ENCODE measurements at places on chromosomes 16 and 17.
A peak's percentile ranks its signal among the peaks of the same experiment; 100 is the strongest.

DNA sequence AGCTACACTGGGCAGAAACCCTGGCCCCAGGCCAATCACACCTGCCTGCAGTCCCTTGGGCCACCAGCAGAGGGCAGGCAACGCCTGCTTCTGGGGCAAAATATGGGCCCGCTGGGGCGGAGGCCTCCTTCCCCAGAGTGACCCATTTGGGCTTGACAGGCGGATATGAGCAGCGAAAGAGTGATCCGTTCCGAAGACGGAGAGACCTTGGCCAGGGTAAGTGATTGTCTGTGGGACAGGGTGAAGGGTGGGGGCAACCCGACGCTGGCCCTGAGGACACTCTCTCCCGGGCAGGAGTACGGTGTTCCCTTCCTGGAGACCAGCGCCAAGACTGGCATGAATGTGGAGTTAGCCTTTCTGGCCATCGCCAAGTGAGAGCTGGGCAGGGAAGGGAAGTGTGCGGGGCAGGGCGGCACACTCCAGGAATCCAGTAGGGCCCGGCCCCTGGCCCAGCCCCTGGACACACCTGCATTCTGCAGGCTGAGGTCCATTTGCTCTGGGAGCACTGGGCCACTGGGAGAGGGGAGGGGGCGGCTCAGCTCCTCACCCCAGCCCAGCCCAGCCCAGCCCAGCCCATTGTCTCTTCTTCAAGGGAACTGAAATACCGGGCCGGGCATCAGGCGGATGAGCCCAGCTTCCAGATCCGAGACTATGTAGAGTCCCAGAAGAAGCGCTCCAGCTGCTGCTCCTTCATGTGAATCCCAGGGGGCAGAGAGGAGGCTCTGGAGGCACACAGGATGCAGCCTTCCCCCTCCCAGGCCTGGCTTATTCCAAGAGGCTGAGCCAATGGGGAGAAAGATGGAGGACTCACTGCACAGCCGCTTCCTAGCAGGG, 3.5 kb upstream of the NHERF1 start:
- DNase-seq = peak; percentile 86

- DNase-seq = peak; percentile 25
These were observed 34.0 kb downstream of the HS3ST3B1 start for GRCh38 chr17:14334919-14335318.

DNA sequence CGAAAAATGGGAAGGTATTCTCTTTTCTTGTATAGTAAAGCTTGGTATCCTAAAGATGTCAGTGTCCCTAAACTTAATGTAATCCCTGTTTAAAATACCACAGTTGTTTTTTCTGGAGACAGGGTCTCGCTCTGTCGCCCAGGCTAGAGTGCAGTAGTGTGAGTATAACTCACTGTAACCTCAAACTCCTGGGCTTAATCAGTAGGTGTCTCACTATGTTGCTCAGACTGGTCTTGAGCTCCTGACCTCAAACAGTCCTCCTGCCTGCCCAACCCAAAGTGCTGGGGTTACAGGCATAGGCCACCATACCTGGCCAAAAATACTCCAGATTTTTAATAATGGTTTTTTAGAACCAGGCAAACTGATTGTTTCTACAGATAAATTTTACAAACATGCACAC, 8.2 kb downstream of the DCAF7 start:
- DNase-seq = no peak

GRCh38 chr17:42547001-42547461, 5.7 kb upstream of the HSD17B1 start:
- no peak for DNase-seq

GRCh38 chr17:40303009-40303657, 5.8 kb upstream of the RARA start:
- peak; percentile 77 for DNase-seq

DNA sequence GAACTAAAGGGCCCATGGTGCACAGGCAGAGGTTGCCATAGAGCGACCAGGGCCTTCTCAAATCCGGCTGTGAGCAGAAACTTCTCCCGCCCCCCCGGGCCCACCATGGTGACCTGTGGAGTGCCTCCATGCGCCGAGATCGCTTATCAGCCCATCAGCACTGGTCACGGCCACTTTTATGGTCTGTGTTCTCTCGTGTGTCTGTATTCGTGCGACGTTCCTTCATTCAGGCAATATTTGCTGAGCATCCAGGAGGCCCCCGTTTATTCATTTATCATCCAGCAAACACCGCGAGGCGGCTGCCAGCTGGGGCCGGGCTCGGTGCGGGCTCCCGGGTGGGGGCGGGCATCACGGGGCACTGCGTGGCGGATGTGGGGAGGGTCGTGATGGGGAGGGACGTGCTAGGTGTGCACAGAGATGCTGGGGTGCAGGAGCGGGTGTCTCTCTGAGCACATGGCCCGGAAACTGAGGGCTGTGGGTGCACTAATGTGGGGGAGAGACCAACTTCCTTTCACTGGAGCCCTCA, 88.0 kb upstream of the CBX4 start:
- DNase-seq = no peak

GRCh38 chr17:27486741-27487140, 30.5 kb downstream of the KSR1 start:
- DNase-seq = no peak

DNA sequence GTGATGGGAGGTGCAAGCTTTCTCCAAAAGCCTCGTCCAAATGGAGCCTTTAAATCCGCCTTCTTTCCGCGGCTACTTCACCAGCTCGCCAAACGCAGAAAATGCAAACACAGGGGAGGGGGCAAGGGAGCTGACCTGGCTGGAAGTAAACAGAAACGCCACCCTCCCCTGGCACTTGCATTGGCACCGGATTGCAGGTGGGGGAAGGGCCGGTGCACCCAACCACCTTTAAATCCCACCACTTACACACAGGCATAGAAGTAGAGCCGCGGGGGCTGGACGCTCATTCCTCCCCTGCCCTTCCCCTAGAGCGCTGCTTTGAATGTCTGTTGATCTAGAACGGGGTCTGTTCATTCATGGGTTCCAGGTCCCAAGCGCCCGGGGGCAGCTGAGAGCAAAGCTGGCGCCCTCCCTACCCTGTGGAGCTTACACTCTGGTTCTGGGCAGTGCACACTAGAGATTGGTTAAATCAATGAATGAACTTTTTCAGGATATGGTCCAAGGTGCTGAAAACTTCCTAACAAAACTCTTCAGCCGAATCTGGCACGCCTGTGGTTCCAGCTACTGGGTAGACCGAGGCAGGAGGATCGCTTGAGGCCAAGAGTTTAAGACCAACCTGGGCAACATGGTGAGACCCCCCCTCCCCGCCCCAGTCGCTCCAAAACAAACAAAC, 920 bp upstream of the ZCCHC14 start:
- no peak for DNase-seq

DNA sequence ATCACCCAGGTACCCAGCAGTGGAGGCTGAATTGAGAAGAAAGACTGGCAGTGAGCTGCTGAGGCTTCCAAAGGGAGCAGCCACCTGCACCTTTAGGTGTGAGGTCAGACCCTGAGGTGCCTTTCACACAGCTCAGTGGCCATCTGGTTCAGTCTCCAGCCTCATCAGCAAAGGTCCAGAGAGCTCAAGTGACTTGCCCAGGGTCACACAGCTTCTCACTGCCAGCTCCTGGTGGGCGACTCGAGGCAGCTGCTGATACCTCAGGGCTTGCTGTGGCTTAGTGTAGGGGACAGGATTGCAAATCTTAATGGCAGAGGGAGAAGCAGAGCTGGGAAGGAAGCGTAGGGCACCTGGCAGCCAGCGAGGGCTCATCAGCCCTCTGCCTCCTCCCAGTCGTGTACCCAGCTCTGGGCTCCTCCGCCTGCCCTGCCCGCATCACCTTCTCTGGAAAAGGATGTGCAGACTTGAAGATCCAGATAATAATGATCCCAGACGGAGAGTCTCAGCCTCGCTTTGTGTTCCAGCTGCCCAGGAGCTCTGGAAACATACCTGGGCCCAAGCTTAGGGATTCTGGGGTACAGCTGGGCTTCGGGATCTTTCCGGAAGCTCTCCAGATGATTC, 165.3 kb upstream of the GSE1 start:
- DNase-seq = no peak

- DNase-seq = no peak
These were observed 240.0 kb upstream of the ZFHX3 start for GRCh38 chr16:73287859-73288405.

DNA sequence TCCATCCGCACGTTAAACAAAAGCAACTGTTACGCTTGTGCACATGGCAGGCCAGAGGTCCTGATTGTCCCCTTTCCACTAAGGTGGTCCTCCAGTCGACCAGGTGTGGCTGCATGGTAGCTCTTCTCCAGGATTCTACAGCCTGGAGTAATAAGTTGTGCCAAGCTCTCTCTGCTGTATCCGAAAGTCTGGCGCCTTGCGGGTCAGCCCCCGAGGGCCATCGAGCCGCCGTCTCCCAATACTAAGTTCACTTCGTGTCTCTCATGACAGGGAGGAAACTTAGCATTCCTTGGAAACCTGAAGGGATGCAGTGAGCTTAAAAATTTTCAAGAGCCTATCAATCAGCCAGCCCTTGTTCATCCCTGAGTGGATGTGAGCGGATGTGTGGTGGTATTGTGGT, 5.3 kb upstream of the ENDOV start:
- no peak for DNase-seq

GRCh38 chr17:73711184-73711583, 66.9 kb upstream of the SDK2 start:
- DNase-seq = no peak

- DNase-seq = no peak
These were observed 1.9 kb downstream of the PFN1 start for GRCh38 chr17:4946312-4946976.

- DNase-seq = no peak
These were observed 336.1 kb upstream of the TBX2 start for GRCh38 chr17:61063528-61063927.

GRCh38 chr17:31373150-31374093, 18.1 kb upstream of the RAB11FIP4 start:
- DNase-seq = peak; percentile 65

DNA sequence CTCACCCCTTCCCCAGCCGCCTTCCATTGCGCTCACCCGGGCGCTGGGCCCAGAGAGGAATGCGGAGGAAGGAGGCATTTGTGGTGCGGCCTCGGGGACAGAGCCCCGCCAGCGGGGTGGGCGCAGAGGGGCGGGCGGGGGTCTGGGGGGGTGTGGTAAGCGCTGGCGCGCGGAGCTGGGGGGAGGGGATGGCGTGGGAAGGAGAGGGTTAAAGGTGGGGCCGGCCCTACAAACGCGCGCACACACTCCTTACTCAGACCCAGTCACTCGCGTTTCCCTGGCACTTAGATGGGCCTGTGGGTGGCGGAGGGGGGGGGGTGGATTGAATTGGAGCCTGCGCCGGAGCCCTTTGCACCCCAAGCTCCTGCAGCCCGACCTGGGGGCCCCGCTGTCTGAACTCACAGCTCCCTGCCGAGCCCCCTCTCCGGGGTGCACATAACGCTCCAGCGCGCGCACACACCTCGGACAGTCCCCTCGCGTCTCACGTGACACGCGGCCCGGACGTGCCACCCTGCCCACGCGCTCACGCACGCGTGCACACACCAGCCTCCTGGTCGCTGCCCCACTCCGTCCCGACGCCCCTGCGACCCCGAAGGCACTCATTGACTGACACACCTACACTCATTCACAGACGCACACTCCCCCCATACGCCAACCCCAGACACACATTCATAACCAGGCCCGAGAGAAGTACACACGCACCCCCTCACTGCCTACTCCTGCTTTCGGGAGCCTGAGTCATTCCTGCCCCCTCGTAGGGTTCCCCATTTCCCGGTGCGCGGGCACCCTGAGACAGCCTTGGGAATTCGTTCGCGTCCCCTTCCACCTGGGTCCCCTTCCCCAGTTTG, 844 bp downstream of the TBKBP1 start:
- peak; percentile 45 for DNase-seq

DNA sequence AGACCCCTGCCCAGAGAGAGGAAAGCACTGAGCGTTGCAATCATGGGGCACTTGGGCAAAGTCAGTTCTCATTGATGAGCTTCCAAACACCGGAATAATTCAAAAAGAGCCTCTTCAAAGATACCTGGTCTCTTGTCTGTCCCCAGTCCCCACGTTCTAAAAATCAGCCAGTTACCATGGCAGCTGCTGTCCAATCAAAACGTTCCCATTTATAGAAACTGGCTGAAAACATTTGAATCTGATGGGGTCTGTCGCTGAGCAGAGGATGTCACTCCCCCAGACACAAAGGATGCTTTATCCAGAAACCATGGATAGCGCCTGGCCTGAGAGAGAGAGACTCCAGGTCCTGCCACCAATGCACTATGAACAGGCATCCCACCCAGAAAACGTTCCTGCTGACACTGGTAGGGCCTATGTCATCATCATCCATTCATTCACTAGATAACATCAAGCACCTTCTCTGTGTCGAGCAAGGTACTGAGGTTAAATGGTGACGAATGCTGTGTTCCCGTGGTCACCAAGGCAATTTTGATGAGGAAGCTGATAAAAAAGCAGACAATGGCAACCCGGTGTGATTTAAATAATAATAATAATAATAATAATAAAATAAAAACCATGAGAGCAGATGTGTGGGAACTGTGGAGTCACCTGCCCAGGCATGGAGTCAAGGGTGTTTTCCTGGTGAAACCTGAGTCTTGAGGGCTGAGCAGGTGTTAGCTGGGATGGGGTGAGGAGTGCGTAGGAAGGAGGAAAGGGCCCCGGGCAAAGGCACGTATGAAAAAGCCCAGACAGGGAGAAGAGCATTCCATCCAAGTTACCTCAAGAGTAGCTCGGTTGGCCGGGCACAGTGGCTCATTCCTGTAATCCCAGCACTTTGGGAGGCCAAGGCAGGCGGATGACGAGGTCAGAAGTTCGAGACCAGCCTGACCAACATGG, 19.0 kb upstream of the CALB2 start:
- no peak for DNase-seq

DNA sequence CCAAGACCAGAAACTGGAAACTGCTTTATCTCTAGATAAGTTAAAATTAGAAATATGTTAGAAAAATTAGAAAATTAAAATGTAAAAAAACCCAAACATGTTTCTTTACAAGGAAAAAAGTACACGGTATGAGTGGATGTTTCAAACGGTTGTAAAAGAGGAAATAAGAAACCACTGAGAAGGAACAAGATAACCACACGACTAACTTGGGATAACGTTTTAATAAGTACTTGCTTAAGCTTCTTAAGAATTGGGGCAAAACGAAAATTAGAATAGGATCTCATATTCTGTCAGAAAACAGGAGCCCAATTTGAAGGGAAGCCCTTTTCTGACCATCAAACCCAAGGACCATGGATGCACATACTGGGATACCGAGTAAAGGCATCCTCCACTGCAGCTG, 31.0 kb downstream of the MBTPS1 start:
- DNase-seq = no peak

DNA sequence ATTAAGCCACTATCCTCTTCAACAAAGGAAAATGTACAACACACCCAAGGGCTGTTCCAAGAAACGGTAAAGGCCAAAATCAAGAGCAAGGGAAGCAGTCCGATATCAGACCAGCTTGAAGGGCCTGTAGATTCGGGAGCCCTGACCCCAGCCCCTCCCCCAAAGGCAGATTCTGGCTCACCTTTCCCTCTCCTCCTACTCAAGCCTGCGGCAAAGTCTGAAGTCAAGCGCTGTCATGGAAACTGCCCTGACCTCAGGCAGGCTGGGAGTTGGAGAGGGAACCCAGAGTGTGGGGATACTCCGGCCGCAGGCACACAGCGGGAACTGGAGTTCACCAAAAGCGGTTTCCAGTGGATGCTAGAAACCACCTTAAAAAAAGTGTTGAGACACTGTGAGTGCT, 1.8 kb downstream of the ALYREF start:
- no peak for DNase-seq

All from CD4-positive, alpha-beta T cell treated with Interleukin-15 for 4 hours (primary cell).